ENCODE measurements at places on chromosomes 5 and 9.
A peak's percentile ranks its signal among the peaks of the same experiment; 100 is the strongest.

DNA sequence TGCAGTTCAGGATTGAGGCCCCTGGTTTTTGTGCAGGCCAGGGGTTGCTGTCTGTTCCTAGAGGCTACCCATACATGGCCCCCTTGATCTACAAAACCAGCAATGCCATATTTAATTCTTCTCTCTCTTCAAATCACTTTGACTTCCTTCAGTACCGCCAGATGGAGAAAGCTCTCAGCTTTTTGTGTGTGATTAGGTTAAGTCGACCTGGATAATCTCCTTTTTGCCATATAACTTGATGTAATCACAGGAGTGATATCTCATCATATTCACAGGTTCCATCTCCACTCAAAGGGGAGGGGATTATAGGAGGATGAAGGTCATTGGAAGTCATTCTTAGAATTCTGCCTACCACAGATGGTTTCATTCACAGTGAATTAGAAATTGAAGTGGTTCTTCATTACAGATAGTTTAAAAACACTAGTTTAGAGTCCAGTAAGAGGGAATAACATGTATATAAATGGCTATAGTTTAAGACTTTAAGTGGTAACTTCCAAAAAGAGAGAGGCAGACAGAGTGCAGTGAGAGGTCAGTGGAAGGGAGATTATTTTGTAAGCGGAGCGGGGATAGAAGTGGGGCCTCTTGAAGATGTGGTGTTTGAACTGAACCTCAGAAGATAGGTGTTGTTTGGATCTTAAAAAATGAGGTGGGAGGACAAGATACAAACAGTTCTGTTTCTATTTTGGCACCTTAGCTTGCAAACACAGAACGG lies 85.9 kb downstream of the GALNT10 start:
- H3K27me3 ChIP-seq: no peaks in the 10 kb centered on the region
- H3K36me3 ChIP-seq: no peaks in the 10 kb centered on the region
- no peak overlapping the region for H3K4me3 ChIP-seq
- no peak overlapping the region for H3K27ac ChIP-seq

- no peaks in the 10 kb centered on the region for H3K4me1 ChIP-seq
- no peaks in the 10 kb centered on the region for H3K27me3 ChIP-seq
- no peak for DNase-seq
- H3K27ac ChIP-seq: no peak overlapping the region
- no peaks in the 10 kb centered on the region for H3K36me3 ChIP-seq
Measured at GRCh38 chr5:10868956-10869355, 107.9 kb upstream of the DAP start.

DNA sequence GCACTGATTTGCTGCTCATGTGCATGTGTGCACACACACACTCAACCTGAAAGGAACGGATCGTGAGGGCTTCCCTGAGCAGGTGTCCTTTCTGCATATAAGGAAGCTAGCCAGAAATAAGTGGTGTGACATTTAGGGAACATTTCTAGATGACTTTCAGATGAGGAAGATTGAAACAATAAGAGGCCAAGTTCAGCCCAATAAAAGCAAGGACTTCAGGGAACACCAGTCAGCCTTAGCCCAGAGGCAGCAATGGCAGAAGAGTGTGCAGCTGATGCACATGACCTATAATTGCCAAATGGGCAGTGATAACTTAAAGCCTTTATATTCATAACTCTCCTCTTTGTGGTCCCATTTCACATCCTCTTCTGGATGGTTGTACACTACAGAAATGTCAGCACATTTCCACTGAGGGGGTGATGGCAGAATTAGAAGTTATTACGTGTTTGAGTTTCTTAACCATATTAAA lies 255.5 kb downstream of the TRIM32 start:
- H3K27me3 ChIP-seq: no peaks in the 10 kb centered on the region
- H3K27ac ChIP-seq: no peak overlapping the region

DNA sequence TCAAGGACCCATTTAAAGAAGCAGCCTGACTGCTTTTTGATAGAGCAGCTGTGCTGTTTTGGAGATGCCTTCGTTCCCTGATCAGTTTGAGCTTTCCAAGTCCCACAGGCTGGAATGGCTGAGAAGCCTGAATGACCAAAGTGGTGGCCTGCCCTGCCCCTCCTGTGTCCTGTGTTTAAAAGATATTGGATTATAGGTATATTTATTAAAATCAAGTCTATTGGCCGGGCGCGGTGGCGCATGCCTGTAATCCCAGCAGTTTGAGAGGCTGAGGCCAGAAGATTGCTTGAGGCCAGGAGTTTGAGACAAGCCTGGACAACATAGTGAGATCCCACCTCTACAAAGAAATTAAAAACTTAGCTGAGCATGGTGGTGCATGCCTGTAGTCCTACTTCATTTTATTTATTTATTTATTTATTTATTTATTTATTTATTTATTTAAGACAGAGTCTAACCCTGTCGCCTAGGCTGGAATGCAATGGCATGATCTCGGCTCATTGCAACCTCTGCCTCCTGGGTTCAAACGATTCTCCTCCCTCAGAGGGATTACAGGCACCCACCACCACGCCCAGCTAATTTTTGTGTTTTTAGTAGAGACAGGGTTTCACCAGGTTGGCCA lies 87.7 kb downstream of the CACNA1B start:
- no peaks in the 10 kb centered on the region for H3K4me1 ChIP-seq
- H3K4me3 ChIP-seq: no peak overlapping the region
- no peak for DNase-seq
- H3K27ac ChIP-seq: no peak overlapping the region
- no peaks in the 10 kb centered on the region for H3K36me3 ChIP-seq
- H3K27me3 ChIP-seq: no peaks in the 10 kb centered on the region

GRCh38 chr5:141941307-141941706 lies 16.7 kb downstream of the PCDH12 start:
- H3K36me3 ChIP-seq: peaks cover 9% of the 10 kb centered on the region
- no peaks in the 10 kb centered on the region for H3K27me3 ChIP-seq
- peaks cover 7% of the 10 kb centered on the region for H3K4me1 ChIP-seq
- no peak overlapping the region for H3K4me3 ChIP-seq
- H3K27ac ChIP-seq: no peak overlapping the region

DNA sequence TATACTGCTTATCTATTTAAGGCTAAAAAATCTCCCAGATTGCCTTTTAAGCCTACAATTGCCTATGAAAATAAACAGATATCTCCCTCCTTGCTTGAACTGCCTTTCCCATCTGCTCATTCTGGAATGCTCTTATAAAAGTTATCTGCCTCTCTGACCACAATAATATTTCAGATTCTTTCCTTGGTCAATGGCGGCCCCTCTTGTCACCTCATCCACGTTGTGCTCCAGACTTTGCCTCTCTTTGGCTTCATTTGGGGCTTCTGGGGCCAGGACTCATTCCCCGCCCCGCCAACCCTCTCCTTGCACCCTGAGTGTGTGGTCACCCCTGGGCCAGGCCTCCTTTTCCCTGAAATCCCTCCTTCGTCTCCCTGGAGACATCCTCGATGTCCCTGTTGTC lies 110.0 kb upstream of the RPS23 start:
- peak; percentile 59 for DNase-seq
- H3K27ac ChIP-seq: no peak overlapping the region
- H3K36me3 ChIP-seq: no peaks in the 10 kb centered on the region

DNA sequence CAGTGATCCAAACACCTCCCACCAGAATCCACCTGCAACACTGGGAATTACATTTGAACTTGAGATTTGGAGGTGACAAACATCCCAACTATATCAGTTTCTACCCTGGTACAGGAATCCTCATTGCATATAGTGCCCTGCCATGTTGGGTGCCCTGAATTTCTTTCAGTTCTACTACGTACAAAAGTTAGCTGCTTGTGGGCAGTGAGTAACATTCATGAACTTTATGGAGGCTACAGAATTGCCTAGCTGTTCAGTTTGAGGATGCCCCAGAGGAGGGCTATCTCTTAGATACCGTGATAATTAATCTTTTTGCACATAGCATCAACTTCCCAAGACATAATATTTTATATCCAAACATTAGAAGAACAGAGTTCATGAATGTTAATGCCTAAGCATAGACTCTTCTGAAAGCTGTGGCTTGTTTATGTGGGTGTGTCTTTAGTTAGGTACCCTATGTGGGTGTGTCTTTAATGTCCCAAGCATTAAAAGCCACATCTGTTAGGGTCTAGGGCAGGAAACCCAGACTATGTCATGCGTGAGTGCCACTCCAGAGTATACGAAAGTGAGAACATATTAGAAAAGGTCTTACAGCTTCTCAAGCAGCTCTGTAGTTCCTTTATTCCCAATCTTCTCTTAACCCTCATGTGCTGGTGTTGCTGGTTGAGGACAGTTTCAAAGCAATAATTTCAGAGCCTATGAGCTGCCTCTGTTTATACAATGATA lies 47.0 kb upstream of the CHD1 start:
- no peak overlapping the region for H3K4me3 ChIP-seq
- no peaks in the 10 kb centered on the region for H3K27me3 ChIP-seq
- H3K4me1 ChIP-seq: no peaks in the 10 kb centered on the region
- no peak overlapping the region for H3K27ac ChIP-seq
- no peak for DNase-seq

- H3K4me3 ChIP-seq: no peak overlapping the region
- DNase-seq: peak; percentile 9
- H3K36me3 ChIP-seq: no peaks in the 10 kb centered on the region
- H3K27me3 ChIP-seq: no peaks in the 10 kb centered on the region
- H3K27ac ChIP-seq: no peak overlapping the region
Measured at GRCh38 chr5:7261049-7261448, 134.9 kb upstream of the ADCY2 start.

- H3K27me3 ChIP-seq: no peaks in the 10 kb centered on the region
- no peak overlapping the region for H3K27ac ChIP-seq
- H3K4me3 ChIP-seq: no peak overlapping the region
- no peaks in the 10 kb centered on the region for H3K4me1 ChIP-seq
- no peaks in the 10 kb centered on the region for H3K36me3 ChIP-seq
Measured at GRCh38 chr9:81540142-81540710, 149.1 kb downstream of the TLE1 start.

DNA sequence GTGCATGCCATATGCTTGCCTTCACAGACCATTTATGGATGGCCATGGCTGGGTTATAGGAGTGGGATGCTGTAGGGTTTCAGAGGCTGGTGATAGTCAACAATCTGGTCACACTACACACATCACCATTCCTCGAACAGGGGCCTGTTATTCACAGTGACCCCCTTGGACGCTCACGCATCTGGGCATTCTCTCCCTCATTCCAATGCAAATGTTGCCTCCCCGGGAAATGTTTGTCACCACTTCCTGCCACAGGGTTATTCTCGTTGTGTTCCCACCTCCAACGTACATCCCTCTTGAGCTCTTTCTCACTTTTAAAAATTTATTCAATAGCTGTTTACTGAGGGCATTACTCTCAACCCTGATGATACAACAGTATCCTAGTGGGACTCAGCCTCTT lies 135.4 kb downstream of the SCAMP1 start:
- peaks cover 3% of the 10 kb centered on the region for H3K4me1 ChIP-seq
- H3K4me3 ChIP-seq: no peak overlapping the region
- DNase-seq: peak; percentile 54
- no peak overlapping the region for H3K27ac ChIP-seq
- no peaks in the 10 kb centered on the region for H3K27me3 ChIP-seq

- no peaks in the 10 kb centered on the region for H3K4me1 ChIP-seq
- H3K4me3 ChIP-seq: no peak overlapping the region
- H3K36me3 ChIP-seq: no peaks in the 10 kb centered on the region
- DNase-seq: peak; percentile 41
- H3K27me3 ChIP-seq: no peaks in the 10 kb centered on the region
- no peak overlapping the region for H3K27ac ChIP-seq
Measured at GRCh38 chr5:11903121-11903613, 1.1 kb downstream of the CTNND2 start.

DNA sequence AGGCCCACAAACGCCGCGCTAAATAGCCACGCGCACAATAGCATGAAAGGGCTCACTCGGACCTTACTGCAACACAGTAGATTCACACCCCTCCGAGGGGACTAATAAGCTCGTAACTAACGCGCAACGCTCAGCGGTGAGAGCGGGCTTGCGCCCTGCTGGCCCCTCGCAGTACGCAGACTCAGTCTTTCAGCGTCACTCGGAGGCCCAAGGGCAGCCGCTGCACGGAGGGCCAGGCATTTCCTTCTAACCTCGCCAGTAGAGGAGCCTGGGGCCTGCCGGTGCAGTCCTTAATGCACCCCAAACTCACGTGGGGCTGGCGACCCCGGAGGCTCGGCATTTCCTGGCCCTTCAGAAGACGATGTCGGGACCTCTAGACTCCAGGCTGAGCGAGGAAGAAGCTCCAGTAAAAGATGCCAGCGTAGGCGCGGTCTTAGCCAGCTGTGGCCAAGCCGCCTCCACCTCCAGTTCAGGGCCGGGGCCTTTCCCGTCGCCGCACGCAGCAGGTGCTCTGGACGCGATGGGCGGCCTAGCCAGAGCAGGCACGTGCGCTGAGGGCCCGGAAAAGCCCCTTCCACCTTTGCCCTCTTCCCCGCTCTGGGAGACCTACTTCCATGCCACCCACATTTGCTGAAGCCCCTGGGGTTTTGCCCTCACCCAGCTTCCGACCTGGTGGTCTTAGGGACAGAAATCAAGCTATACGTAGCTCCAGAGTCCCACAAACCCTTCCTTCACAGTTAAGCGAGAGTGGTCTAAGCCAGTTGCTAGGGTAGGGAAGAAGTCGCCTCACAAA lies 38.3 kb upstream of the TIFAB start:
- H3K4me1 ChIP-seq: peaks cover 12% of the 10 kb centered on the region
- no peaks in the 10 kb centered on the region for H3K27me3 ChIP-seq
- DNase-seq: peak; percentile 25
- no peak overlapping the region for H3K4me3 ChIP-seq
- H3K27ac ChIP-seq: no peak overlapping the region
- no peaks in the 10 kb centered on the region for H3K36me3 ChIP-seq

- no peaks in the 10 kb centered on the region for H3K27me3 ChIP-seq
- H3K27ac ChIP-seq: peak overlapping the region; percentile 91
- H3K36me3 ChIP-seq: peaks cover 15% of the 10 kb centered on the region
Measured at GRCh38 chr5:172764861-172765765, 5.9 kb downstream of the DUSP1 start.

- no peak overlapping the region for H3K4me3 ChIP-seq
- no peak overlapping the region for H3K27ac ChIP-seq
- H3K36me3 ChIP-seq: no peaks in the 10 kb centered on the region
- DNase-seq: no peak
- no peaks in the 10 kb centered on the region for H3K4me1 ChIP-seq
Measured at GRCh38 chr5:124481419-124481818, 265.0 kb downstream of the ZNF608 start.

- no peak overlapping the region for H3K4me3 ChIP-seq
- H3K36me3 ChIP-seq: no peaks in the 10 kb centered on the region
Measured at GRCh38 chr5:111398013-111398412, 114.3 kb downstream of the STARD4 start.

DNA sequence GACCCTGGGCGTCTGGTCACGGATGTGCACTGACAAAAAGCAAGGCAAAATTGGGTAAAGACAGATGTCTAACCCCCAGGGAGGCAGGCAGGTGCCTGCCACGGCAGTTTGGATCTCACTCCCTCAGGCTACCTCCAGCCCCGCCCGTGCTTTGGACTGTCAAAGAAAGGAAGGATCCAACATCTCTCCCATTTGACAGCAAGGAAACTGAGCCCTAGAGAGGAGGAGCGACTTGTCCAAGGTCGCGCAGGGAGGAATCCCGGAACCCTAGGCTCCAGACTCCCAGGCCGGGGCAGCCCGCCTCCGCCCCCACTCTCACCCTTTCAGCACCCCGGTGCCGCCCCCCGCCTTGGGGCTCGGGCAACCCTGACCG lies 376 bp downstream of the GOLGA1 start:
- DNase-seq: no peak
- H3K4me1 ChIP-seq: peaks cover 7% of the 10 kb centered on the region
- no peaks in the 10 kb centered on the region for H3K27me3 ChIP-seq

GRCh38 chr9:87830446-87830845 lies 52.2 kb upstream of the SPATA31E1 start:
- DNase-seq: no peak
- no peaks in the 10 kb centered on the region for H3K27me3 ChIP-seq

- H3K4me1 ChIP-seq: peaks cover 3% of the 10 kb centered on the region
- DNase-seq: peak; percentile 30
- no peak overlapping the region for H3K4me3 ChIP-seq
- no peaks in the 10 kb centered on the region for H3K27me3 ChIP-seq
- H3K27ac ChIP-seq: no peak overlapping the region
Measured at GRCh38 chr9:20319641-20320337, 302.5 kb downstream of the MLLT3 start.

All from fibroblast of lung (primary cell).